ENCODE measurements at places on chromosomes 11 and 22. TPM values are rescaled to one million over a fixed set of nuclear protein-coding genes. Genes with fewer than 3 reads are reported as not detected.
A peak's percentile ranks its signal among the peaks of the same experiment; 100 is the strongest.

The DERL3 gene
- 5.0 TPM for polyA plus RNA-seq

DNA sequence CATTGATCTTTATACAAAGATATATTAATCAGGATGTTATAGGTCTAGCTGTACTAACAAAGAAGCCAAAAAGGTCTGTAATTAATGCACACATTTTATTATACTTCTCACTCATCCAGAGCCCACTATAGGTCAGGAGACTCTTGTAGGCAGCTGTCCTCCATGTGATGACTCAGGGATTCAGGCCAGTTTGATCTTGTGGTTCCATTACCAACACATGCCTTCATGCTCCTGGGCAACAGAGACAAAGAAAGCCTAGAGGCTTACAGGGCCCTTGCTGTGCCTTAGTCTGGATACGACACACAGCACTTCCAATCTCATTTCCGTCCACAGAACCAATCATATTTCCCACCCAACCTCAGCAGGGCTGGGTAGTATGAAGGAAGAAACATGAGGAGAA is 150.3 kb upstream of the NCAM1 start:
- no peak for DNase-seq

- DNase-seq: no peak
These were observed 153.3 kb downstream of the DSCAML1 start for GRCh38 chr11:117643606-117644300.

DNA sequence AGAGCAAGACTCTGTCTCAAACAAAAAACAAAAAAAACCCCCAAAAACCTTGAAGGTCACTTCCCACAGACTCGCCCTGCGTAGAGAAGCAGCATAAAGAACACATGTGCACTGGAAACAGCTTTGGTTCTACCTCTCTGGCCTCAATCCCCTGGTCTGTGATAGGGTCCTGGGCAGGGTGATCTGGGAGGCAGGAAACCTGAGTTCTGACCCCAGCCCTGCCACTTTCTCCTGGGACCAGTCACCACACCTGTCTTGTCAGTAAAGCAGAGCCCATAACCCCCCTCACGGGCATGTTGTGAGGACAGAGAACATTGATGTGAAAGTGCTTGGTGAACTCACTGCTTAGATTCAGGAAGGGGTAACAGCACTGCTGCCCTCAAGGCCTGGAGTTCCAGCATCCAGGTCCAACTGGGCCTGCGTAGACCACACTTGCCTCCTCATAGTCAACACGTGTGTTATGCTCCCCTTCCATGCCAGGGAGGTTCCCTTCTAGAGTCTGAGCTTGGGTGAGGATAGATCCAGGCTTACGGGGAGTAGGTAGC is 11.4 kb downstream of the UCP2 start:
- no peak for DNase-seq

- DNase-seq: peak; percentile 54
These were observed 13.0 kb downstream of the LRP5 start for GRCh38 chr11:68325183-68325906.

DNA sequence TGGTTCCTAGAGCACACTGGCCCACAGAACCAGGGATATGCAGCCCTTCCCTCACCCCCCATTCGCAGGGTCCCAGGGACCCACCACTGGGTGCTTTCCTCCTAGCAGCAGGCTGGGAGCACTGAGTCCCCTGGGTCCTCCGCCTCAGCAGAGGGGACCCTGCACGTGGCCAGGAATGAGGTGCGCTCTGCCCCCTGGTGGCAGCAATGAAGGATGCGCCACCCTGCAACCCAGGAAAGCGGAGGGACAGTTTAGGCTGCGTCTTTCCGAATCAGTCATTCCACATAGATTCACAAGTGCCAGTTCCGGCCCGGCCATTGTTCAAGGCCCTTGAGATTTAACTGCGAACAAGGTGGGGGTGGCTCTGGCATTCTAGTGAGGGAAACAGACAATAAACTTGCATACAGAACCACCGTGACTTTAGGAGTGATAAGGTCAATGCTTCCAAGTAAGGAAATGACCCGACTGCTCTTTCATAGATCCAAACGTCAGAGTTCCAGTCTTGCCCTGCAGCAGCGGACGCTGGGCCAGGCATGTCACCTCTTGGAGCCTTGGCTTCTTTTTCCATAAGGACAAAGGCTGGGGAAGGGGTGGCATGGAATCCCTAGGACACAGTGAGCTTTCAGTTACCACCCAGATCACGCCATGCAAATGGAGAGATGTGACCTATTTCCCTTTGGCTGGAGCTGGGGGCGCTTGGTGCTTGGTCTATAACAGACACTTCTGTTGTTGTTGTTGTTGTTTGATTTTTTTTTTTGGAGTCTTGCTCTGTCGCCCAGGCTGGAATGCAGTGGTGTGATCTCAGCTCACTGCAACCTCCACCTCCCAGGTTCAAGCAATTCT is 7.7 kb downstream of the RIN1 start:
- peak; percentile 91 for DNase-seq

- no peak for DNase-seq
These were observed 495.6 kb upstream of the LRRC4C start for GRCh38 chr11:41955066-41955465.

- peak; percentile 85 for DNase-seq
These were observed 4.4 kb downstream of the BCL9L start for GRCh38 chr11:118921121-118921928.

GRCh38 chr11:25247336-25247735 is 750.5 kb downstream of the LUZP2 start:
- DNase-seq: no peak
